ENCODE measurements at places on chromosomes 2 and 18. TPM values are rescaled to one million over a fixed set of nuclear protein-coding genes. Genes with fewer than 3 reads are reported as not detected.

SCG2 gene
- 1.5 TPM for total RNA-seq

DNA sequence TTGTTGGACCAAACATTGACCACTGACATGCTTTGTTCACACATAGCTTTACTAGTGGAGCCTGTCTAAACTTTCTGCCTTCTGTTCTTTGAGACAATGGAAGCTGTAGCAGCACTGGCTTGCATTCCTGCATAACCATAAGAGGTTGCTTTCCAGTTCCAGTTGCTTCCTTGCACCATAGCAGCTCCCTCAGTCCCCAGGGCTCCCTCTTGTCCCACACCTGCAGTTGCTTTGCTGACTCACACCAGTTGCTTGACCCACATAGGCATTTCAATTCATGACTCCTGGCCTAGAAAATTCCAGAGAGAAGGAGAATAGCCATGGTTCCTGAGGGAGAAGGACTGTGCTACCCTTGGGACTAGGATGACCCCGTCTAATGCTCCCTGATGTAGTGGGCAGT, 20.9 kb downstream of the SGPP2 start:
- no peak for DNase-seq
- no peak overlapping the region for H3K4me3 ChIP-seq
- H3K27me3 ChIP-seq = no peaks in the 10 kb centered on the region
- no peak overlapping the region for H3K27ac ChIP-seq

- peaks cover 89% of the 10 kb centered on the region for H3K27me3 ChIP-seq
- H3K4me3 ChIP-seq = no peak overlapping the region
- DNase-seq = peak; percentile 47
- H3K4me1 ChIP-seq = peaks cover 19% of the 10 kb centered on the region
- H3K27ac ChIP-seq = no peak overlapping the region
- no peaks in the 10 kb centered on the region for H3K36me3 ChIP-seq
These were observed 2.9 kb downstream of the TBR1 start for GRCh38 chr2:161418715-161419637.

DNA sequence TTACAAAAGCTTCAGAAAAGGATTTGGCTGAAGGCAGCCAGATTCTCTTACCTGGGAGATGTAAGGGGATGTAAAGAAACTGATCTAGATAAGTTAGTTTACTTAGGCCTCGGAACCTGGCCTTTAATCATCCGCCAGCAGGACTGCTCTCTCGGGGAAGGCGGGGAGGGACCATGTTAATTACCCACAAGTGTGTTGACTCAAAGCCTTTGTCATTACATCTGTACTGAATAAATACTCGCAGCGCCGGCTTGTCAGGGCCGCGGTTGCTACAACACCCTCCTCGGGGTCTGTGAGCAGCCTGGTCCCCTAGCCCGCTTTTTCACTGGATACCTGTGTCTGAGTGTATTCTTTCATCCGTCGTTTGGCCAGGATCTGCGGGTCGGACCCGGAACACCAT, 6.7 kb downstream of the CHMP3 start:
- no peak for DNase-seq
- peaks cover 3% of the 10 kb centered on the region for H3K36me3 ChIP-seq
- H3K27me3 ChIP-seq = no peaks in the 10 kb centered on the region
- H3K4me3 ChIP-seq = no peak overlapping the region
- H3K4me1 ChIP-seq = peaks cover 1% of the 10 kb centered on the region

DNA sequence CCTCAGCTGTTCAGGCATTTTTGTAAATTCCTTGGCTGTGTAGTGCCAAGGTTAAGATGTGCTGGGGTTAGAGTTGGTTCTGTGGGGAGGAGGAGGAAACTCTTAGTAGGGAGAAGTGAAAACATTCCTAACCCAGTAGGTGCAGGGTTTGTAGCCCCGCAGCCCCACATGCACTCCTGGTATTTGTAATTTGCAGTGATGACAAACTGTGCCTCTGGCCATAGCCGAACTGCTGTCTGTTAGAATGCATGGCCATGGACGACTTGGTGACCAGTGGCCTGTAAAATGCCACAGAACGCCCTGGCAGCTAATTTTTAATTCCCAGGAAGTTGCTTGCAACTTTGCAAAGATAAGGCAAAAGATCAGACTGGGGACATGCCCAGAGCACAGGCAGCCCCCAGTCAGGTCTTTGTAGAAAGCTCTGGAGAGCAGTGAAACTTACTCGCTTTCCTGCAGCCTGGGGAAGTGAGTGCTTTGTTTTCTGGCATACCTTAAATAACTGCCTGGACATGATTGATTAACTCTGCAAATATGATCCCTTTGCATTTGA, 38.4 kb downstream of the LYPD6B start:
- no peak overlapping the region for H3K4me3 ChIP-seq
- H3K36me3 ChIP-seq = no peaks in the 10 kb centered on the region
- no peaks in the 10 kb centered on the region for H3K27me3 ChIP-seq
- DNase-seq = peak; percentile 62
- H3K4me1 ChIP-seq = peaks cover 52% of the 10 kb centered on the region
